ENCODE measurements at places on chromosomes 7 and 10.

GRCh38 chr7:97149843-97150242, 32.3 kb downstream of the SDHAF3 start:
- DNase-seq: no peak

GRCh38 chr10:89414879-89415821, 782 bp downstream of the IFIT5 start:
- DNase-seq: peak; percentile 18

DNA sequence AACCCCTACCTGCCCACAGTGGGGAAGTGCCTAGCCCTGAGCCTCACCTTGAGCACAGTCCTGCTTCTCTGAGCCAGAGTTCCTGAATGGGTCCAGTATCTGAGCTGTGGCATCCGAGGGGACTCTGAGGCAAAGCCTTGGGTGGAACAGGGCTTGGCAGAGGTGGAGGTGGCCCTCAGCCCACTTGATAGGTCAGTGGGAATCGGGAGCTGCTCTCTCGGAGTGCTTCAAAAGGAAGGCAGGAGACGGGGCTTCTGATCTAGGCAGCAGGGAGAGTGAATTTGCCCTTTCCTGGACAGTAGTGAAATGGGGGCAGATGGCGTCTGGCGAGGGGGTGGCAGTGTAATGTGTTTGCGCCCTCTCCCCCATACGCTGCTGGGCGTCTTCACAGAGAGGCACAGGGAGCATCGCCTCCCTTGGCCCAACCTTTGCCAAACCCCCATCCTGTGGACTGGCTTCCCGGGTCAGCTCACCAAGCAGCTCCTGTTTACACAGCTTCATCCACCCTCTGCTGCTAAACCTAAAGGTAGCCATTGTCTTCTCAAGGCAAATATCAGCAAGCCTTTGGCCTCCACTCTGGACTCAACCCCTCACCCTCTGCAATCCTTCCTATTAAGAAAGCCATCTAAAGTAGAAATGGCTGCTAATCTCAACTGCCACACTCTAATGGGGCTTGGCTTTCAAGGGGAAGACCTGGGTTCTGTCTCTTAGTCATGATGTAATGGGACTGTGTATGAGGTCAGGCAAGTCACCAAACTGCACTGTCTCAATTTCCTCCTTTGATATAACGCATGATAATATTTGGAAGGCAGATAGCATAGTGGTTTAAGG, 21.1 kb upstream of the VDAC2 start:
- no peak for DNase-seq

DNA sequence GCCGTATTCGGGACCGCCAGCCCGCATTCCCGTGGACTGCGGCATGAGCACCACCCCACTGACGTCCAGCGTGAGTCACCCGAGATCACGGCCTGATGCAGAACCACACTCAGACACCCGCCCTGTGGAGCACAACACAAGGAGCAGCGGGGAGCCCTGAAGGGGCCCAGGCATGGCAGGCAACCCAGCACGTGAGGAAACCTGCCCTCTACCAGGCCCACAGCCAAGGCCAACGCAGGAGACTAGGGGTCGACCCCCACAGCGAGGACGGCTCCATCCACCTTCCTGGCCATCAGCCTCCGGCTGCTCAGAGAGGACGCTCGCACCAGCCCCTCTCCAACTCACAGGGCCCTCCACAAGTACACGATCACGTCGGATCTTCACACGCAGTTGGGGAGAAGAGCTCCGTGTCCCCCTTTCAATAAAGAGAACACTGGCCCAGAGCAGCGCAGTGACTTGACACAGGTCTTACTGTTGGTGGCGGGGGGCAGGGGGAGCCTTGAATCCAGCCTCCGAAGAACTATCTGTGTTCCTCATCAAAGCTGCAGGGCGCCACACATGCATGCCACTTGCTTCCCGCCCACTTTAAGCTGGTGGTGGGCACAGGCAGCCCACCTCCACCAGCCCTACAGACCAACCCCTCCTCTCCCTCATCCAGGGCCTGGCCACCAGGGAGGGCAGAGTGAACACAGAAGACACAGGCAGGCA, 22.0 kb downstream of the MAD1L1 start:
- DNase-seq: no peak

DNA sequence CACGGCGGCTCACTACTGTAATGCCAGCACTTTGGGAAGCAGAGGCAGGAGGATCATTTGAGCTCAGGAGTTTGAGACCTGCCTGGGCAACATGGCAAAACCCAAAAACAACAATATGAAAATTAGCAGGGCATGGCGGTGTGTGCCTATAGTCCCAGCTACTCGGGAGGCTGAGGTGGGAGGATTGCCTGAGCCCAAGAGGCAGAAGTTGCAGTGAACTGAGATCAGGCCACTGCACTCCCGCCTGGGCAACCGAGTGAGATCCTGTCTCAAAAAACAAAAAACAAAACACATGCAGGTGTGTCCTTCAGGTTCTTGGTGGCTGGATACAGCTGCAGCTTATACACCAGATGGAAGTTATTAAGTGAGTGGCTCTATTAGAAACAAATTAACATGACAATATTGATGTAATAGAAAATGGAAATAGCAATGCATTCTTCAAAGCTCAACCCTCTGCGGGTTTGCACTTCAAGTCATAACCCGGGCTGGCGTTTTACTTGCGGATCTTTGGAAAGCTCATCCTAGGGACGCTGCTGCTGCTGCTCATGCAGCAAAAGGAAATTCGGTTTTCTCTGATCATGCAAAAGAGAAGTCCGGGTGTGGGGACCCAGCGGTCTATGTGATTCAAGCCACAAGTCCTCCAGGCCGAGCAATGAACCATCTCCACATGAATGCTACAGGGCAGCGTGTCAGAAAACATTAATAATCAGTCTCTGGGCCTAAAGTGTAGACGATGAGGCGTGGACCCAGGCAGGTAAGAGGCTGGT, 281.9 kb downstream of the PRPF18 start:
- DNase-seq: no peak

DNA sequence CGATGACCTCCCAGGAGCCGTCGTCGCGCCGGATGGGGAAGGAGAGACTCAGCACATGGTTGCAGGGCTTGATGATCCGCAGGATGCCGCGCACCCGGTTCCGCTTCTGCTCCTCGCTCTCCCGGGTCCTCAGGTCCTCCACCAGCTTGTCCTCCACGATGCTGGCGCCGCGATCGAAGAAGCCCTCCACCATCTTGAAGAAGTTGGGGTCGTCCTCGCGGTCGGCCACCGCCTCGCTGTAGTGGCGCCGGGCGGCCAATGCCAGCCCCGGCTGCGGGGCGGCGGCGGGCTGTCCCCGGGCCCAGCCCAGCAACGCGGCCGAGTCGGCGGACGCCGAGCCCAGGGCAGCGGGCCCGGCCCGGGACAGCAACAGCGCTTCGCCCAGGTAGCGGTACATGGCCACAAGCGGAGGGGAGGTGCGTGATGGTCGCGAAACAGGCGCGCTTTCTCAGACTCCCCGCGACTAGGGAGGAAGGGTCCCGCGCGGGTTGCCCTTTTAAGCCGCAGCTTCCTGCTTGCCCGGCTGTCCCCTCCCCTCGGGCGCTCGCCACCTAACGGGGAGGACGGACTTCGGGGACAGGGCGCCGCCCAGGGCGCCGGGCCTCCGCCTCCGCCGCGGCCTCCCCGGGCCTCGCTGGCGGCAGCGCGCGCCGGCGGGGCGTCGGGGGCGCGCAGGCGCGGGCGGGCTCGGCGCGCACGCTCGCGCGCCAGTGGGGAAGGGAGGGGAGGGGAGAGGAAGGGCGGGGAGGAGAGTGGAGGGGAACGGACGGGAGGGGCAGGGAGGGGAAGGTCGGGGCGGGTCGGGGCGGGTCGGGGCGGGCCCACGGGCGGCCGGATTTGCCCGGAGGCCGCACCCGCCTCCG, at the start of the genes GLUD1 and SHLD2:
Gene GLUD1 (minus strand): TSS at position 471 of the 863 bp plus-strand sequence. CDS start 74 bp downstream, at position 397.
Gene SHLD2 (plus strand): TSS at position 834 of the 863 bp plus-strand sequence. CDS start 56,149 bp downstream, outside the sequence.
- peak; percentile 83 for DNase-seq

DNA sequence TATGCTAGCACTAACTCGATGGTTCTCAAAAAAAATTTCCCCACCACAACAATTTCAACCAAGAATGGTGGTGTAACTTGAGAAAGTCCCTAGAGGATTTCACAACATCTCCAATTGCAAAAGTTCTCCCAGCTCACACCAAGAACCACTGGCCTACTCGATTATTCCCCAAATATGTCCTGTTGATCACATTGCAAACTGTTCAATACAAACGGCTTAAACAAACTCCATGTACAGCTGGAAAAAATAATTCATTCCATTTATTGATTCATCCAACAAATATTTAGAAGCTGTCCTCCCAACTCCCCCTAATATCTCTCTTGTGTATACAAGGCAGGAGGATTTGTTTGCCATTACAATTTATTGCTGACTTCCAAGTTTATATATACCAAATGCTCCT, 19.1 kb downstream of the TMEM176B start:
- DNase-seq: no peak

All from effector memory CD4-positive, alpha-beta T cell (primary cell).